ENCODE measurements at places on chromosomes 3 and 15.

- no peak for DNase-seq
Measured at GRCh38 chr15:83549623-83550022, 102.5 kb downstream of the SH3GL3 start.

- DNase-seq = no peak
Measured at GRCh38 chr3:120841264-120841663, 66.7 kb upstream of the STXBP5L start.

GRCh38 chr3:25437953-25438352, 9.9 kb downstream of the RARB start:
- no peak for DNase-seq

DNA sequence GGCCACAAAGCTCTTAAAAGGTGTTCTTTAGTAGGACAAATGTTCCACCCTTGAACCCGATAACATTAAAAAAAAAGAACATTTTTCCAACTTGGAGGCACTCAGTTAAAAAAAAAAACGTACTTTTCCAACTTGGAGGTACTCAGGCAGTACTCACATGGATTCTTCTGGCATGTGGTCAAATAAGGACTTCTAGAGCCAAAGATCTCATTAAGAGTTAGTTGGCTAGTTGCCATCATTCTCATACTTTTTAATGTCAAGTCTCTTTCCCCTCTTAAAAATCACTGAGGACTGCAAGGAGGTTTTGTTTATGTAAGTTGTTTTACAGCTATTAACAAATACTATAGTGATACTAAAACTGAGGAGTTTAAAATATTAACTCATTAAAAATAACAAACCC, 101.0 kb downstream of the CADPS start:
- DNase-seq = no peak

- no peak for DNase-seq
Measured at GRCh38 chr15:31145271-31145911, 43.9 kb upstream of the TRPM1 start.

DNA sequence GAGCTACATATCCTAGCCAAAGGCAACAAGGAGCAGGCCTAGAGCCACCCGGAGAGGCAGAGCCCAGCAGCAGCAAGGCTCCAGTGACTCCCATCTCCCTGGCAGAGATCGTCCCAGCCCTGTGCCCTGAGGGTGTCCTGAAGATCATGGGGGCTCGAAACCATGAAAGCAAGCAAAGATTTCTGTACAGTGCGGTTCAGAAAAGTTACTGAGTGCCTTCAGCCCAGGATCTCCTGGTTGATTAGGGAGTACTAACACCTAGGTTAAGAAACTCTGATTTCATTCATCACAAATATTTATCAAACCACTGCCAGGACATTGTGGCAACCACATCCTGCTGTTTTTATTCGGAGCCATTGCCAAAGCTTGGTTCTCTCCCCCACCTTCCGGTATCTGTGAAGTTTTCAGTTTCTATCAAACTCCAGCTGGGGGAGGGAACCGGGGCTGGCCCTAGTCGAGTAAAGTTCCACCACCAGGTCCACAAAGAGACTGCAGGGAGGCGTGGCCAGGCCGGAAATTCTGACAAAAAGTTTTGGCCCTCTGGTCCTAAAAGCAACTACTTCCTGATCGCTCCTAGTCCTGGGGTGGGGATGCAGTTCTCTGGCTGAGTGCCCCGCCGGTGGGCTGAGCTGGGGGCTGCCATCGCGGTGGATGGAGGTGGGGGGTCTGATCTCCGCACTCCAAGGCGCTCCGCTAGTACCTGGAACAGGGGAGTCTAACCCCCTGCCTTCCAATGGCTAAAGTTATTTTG, 1.2 kb downstream of the RAB43 start:
- peak; percentile 38 for DNase-seq

DNA sequence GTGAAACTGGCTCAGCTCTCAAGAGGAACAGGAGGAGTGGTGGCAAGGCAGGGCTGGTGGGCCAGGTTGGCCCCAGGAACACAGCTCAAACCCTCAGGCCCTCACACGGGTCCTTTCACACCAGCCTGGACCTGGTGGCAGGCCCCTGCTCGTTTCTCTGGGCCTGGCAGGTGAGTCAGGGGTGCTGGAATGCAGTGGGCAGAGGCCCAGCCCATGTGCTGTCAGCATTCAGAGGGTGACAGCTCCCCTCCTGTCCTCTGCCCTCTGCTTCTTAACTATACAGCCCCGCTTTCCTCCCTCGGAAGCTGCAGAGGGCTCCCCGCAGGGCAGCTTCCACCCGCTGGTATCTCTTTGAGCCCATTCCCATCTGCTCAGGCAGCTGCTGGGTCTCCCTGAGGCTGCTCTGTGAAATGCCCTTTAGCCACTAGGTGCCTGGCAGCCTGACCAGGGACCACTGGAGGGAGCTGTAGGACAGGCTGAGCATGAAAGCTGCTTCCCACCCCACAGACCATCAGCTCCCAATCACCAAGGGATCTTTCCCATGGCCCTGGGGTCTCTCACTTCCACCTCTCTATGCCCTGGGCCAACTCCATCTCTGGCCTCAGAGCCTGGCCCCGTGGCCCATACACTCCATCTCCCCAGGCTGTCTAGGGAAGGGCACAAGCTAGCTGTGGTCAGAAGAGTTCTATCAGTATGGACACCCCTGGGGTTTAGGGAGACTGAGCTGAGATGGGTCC, 24.8 kb downstream of the SHF start:
- peak; percentile 78 for DNase-seq

GRCh38 chr3:177194299-177194698, 3.0 kb downstream of the TBL1XR1 start:
- no peak for DNase-seq

- no peak for DNase-seq
Measured at GRCh38 chr3:170542704-170543103, 43.2 kb downstream of the SLC7A14 start.

- DNase-seq = no peak
Measured at GRCh38 chr3:28544236-28544635, 195.6 kb upstream of the AZI2 start.

DNA sequence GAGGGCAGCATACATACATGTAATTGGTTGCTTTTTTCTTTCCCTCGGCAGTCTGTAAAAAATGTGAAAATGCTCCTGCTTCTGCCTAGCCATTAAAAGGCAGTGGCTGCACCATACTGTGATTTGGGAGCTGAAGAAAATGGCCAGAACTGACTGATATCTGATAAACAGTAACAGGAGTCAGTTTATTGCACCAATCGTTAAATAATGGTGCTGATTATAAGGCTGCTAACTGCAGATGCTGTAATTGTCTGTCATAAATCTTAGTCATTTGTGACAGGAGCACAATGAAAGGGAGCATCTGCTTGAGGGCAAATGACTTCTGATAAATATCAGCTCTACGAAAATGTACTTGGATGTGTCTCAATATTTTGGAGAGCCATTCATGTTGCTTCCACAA, 263.1 kb upstream of the DNAJC19 start:
- no peak for DNase-seq

GRCh38 chr3:71048948-71049347, 534.6 kb downstream of the FOXP1 start:
- no peak for DNase-seq

GRCh38 chr3:9913601-9914000, 3.3 kb upstream of the IL17RC start:
- no peak for DNase-seq

- no peak for DNase-seq
Measured at GRCh38 chr3:126858887-126859286, 124.0 kb upstream of the PLXNA1 start.

DNA sequence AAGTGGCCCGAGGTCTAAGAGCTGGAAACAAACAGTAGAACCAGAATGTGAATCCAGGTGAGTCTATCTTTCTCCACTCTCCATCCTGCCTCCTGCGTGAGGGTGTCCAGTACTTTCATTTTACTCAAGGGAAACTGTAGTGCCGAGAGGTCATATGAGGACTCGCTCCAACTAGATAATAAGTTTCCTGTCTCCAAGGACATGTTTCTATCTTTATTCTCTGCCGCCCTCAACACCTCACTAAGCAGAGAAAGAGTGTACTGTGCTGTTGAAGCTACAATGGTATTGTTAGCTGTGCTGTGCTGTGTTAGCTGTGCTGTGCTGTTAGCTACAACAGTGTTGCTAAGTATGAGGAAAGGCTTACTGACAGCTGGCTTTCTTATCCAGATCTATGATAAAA, 137.9 kb upstream of the COL8A1 start:
- DNase-seq = no peak

DNA sequence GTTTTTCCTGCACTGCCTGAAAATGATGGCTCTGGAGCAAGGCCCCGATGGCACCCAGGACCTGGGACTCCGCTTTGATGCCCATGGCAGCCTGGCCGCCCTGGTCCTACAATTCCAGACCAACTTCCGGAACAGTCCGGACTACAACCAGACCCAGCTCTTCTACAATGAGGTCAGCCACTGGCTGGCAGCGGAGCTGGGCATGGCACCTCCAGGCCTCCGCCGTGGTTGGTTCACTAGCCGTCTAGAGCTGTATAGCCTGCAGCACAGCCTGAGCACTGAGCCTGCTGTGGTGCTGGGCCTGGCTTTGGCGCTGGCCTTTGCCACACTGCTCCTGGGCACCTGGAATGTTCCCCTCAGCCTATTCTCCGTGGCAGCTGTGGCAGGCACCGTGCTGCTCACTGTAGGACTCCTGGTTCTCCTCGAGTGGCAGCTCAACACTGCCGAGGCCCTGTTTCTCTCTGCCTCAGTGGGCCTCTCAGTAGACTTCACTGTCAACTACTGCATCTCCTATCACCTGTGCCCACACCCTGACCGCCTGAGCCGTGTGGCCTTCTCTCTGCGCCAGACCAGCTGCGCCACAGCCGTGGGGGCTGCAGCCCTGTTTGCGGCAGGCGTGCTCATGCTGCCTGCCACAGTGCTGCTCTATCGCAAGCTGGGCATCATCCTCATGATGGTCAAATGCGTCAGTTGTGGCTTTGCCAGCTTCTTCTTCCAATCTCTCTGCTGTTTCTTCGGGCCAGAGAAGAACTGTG, 10.9 kb downstream of the DISP2 start:
- DNase-seq = no peak

All from neural crest cell (in vitro differentiated cells).